ENCODE measurements at places on chromosomes 7 and 10. TPM values are rescaled to one million over a fixed set of nuclear protein-coding genes. Genes with fewer than 3 reads are reported as not detected.

Gene COX15
- 32.2 TPM for total RNA-seq

Gene IKZF1
- total RNA-seq, result 21.4 TPM

DNA sequence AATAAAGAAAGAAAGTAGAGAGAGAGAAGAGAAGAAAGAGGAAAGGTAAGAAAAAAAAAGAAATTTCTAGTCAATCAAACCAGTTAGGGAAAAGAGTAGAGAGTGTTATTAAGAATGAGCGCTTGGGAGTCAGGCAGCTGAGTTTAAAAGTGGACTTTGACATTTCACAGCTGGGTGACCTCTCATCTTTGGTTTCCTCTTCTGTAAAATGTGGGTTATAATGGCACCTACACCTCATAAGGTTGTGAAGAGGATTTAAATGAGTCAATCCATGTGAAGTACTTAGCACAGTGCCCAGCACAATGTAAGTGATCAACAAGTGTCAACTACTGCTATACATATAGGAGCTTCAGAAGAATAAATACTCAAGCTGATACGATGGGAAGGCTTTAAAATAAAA lies 12.2 kb downstream of the HOXA1 start:
- peaks cover 13% of the 10 kb centered on the region for H3K27me3 ChIP-seq
- no peaks in the 10 kb centered on the region for H3K36me3 ChIP-seq
- no peak overlapping the region for H3K27ac ChIP-seq
- H3K4me3 ChIP-seq, result no peak overlapping the region
- DNase-seq, result no peak

- no peak overlapping the region for H3K4me3 ChIP-seq
- no peak overlapping the region for H3K27ac ChIP-seq
- no peaks in the 10 kb centered on the region for H3K27me3 ChIP-seq
- DNase-seq, result no peak
Observed at GRCh38 chr7:157937406-157937805, 600.6 kb downstream of the DNAJB6 start.

DNA sequence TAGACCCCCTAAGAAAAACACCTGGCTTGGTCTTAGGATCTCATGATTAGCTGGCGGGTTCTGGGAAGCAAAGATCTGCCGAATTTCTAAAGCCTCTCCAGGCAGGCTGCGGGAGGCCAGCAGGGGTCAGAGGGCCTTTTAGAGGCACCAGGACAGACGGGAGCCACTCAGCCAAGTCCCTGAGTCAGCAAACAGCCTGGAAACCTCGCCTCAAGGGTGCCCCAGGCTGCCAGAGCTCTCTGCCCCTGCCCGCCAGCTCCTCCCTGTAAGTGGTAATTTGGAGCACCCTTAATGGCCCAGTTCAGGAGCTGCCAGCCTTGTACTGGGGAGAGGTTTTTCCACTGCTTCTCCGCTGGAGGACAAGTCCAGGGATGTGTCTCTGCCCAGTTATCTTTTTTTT lies 88.7 kb downstream of the HIP1 start:
- no peaks in the 10 kb centered on the region for H3K36me3 ChIP-seq
- H3K27ac ChIP-seq, result peak overlapping the region; percentile 62
- no peak overlapping the region for H3K4me3 ChIP-seq
- no peak for DNase-seq

- no peaks in the 10 kb centered on the region for H3K27me3 ChIP-seq
- H3K36me3 ChIP-seq, result no peaks in the 10 kb centered on the region
- no peak overlapping the region for H3K4me3 ChIP-seq
- H3K27ac ChIP-seq, result no peak overlapping the region
- DNase-seq, result no peak
Observed at GRCh38 chr7:32459788-32460187, 30.4 kb downstream of the LSM5 start.

Gene PDE1C
- total RNA-seq, result 18.7 TPM

- no peak overlapping the region for H3K27ac ChIP-seq
- H3K27me3 ChIP-seq, result no peaks in the 10 kb centered on the region
- no peak for DNase-seq
- peaks cover 4% of the 10 kb centered on the region for H3K36me3 ChIP-seq
Observed at GRCh38 chr10:1104971-1105370, 48.8 kb downstream of the WDR37 start.

DNA sequence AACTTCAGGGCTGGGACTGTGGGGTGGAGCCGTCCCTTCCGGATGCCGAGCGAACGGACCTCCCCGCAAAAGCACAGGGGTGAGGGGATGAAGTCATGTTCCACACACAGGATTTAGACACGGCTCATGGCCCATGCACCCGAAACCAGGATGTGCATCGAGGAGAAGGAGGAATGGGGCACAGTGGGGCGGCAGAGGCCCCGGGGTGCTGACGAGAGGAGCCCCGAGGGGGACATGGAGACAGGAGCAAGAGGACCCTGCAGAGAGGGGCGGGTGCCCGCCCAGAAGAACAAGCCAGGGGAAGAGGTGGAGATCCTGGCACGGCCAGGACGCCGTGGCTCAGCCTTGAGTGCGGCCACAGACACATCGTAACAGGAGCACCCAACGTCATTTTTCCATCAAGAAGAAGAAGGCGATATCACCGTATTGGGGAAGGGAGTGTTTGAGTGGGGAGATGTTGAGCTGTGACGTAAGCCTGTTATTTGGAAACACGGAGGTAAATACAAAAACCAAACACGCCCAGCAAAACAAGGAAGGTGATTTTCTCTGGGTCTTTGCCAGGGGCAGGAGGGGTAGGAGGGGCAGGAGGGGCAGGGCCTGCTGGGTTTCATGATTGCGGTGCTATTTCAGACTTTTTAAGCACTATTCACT lies 25.3 kb upstream of the FOXL3 start:
- H3K27ac ChIP-seq, result peak overlapping the region; percentile 74
- DNase-seq, result peak; percentile 43
- peaks cover 15% of the 10 kb centered on the region for H3K36me3 ChIP-seq
- no peaks in the 10 kb centered on the region for H3K4me1 ChIP-seq
- H3K4me3 ChIP-seq, result peak overlapping the region; percentile 29
- no peaks in the 10 kb centered on the region for H3K27me3 ChIP-seq

DNA sequence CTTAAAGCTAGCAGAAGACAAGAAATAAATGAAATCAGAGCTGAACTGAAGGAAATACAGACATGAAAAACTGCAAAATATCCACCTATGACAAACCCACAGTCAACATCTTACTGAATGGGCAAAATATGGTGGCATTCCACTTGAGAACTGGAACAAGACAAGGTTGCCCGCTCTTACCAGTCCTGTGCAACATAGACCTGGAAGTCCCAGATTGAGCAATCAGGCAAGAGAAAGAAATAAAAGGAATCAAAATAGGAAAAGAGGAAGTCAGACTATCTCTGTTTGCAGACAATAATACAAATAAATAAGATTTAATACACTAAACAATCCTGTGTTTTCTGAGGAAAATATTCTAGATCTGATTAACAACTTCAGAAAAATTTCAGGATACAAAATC lies 570.5 kb upstream of the SEMA3D start:
- no peak overlapping the region for H3K4me3 ChIP-seq
- no peak overlapping the region for H3K27ac ChIP-seq
- H3K36me3 ChIP-seq, result no peaks in the 10 kb centered on the region
- no peak for DNase-seq
- H3K4me1 ChIP-seq, result no peaks in the 10 kb centered on the region

DNA sequence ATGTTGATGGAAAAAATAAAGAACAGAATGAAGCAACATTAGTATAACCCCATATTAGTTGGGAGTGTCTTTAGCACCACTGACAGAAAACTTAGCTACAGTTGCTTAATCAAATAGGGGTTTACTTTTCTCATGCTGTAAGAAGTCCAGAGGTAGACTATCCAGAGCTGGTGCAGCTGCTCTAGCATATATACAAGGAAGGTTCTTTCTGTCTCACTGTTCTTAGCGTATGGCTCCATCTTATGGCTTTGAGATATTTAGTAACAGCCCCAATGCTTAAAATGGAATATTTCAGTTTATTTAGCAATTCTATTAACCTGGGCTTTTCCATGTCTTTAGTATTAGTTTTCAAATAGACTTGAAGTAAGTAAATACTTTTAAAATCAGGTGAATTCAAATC lies 15.2 kb upstream of the WNT2 start:
- H3K4me3 ChIP-seq, result no peak overlapping the region
- no peaks in the 10 kb centered on the region for H3K27me3 ChIP-seq
- H3K36me3 ChIP-seq, result no peaks in the 10 kb centered on the region
- no peaks in the 10 kb centered on the region for H3K4me1 ChIP-seq
- DNase-seq, result no peak

GRCh38 chr10:18610517-18610916 lies 40.9 kb downstream of the NSUN6 start:
- DNase-seq, result no peak
- no peaks in the 10 kb centered on the region for H3K4me1 ChIP-seq
- H3K27ac ChIP-seq, result peak overlapping the region; percentile 43
- no peaks in the 10 kb centered on the region for H3K36me3 ChIP-seq
- H3K27me3 ChIP-seq, result no peaks in the 10 kb centered on the region

- no peak overlapping the region for H3K27ac ChIP-seq
- H3K4me1 ChIP-seq, result peaks cover 12% of the 10 kb centered on the region
- no peak for DNase-seq
- no peaks in the 10 kb centered on the region for H3K27me3 ChIP-seq
- H3K36me3 ChIP-seq, result no peaks in the 10 kb centered on the region
Observed at GRCh38 chr7:131096267-131096927, 231.3 kb upstream of the MKLN1 start.

Gene FAM241B
- total RNA-seq, result 8.5 TPM

- no peaks in the 10 kb centered on the region for H3K36me3 ChIP-seq
- no peaks in the 10 kb centered on the region for H3K27me3 ChIP-seq
- H3K4me3 ChIP-seq, result no peak overlapping the region
- no peak for DNase-seq
- H3K27ac ChIP-seq, result no peak overlapping the region
- no peaks in the 10 kb centered on the region for H3K4me1 ChIP-seq
Observed at GRCh38 chr10:60197206-60197605, 192.5 kb downstream of the ANK3 start.

Gene LRRC61
- total RNA-seq, result 8.0 TPM

DNA sequence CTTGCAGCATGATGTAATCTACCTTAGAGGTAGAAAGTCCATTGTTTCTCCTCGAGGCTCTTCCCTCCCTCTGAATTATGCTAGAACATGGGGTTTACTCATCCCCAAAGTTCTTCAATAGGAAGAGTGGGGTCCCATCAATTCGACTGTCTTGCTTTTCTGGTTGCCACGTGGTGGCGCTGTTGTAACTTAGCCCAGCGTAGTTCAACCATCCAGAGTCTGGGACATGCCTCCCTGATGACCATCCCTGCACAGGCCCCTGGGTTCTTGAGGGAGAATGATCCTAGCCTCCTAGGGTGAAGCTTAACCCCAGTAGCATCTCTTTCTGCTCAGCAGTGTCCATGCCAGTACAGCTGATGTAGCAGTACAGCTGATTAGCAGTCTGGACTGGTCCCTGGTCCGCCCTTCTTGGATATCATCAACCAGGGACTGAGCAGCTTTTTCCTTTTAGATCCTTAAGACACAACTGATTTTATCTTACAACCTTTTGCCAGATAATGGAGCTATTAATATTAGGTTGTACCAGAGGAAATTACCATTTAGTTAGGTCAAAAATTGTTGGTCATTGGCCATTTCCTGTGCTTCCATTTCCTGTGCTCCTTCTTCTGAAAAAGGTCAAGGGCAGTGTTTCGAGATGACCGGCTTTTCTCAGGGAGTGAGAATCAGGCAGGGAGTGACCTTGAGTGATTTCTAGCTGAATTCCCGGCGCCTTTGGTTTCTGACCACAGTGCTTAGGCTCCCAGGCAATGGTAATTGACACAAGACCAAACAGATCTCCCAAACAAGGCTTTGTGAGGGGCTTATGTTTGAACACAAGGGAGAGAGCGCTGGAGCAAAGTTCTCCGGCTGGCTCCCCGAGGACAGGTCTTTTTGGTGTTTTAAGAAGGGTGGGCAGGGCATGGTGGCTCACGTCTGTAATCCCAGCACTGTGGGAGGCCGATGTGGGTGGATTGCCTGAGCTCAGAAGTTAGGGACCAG lies 65.4 kb downstream of the TACC2 start:
- peak; percentile 60 for DNase-seq
- no peaks in the 10 kb centered on the region for H3K27me3 ChIP-seq
- no peaks in the 10 kb centered on the region for H3K36me3 ChIP-seq

Gene ADAM22
- total RNA-seq, result 2.3 TPM

GRCh38 chr10:78186572-78186971 lies 152.9 kb downstream of the RPS24 start:
- no peak for DNase-seq
- no peaks in the 10 kb centered on the region for H3K36me3 ChIP-seq
- no peaks in the 10 kb centered on the region for H3K4me1 ChIP-seq
- no peaks in the 10 kb centered on the region for H3K27me3 ChIP-seq

DNA sequence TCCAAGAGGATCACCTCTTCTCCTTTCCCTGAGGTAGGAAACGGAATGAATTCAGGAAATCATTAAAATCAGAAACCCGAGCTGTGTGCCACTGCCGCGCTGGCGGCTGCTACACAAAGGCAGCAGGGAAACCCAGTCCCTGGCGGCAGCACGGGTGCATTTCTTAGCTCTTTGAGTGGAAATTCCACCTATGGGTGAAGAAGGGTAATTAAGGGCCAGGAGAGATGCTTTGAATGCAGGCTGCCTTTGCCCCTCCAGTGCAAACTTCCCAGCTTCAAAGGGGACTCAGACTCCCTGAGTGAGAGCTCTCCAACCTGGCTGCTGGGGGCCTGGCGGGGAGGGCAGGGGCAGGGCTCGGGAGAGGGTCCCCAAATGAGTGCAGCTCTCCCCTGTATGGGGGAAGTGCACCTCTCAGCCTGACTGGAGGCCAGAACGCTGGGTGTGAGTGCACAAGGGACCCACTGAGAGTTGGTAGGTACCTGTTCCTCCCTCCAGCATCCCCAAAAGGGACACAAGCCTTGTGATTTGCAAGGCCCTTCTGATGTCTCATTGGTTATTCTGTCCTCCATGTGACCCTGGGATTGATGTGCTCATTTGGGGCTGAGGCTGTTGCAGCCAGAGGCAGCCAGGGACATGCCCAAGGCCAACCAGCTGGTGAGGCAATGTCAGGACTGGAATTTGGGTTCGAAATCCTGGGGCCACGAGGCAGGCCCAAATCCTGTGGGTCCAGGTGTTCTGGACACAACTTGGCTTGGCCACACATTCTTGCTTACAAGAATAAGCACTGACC lies 16.3 kb upstream of the ZMIZ1 start:
- no peak overlapping the region for H3K27ac ChIP-seq
- no peaks in the 10 kb centered on the region for H3K27me3 ChIP-seq
- DNase-seq, result peak; percentile 43
- no peaks in the 10 kb centered on the region for H3K4me1 ChIP-seq
- no peaks in the 10 kb centered on the region for H3K36me3 ChIP-seq

Gene CRTAC1
- total RNA-seq, result 1.6 TPM

GRCh38 chr10:44990302-44990655 lies 10.4 kb upstream of the ZNF22 start:
- H3K4me3 ChIP-seq, result no peak overlapping the region
- no peaks in the 10 kb centered on the region for H3K36me3 ChIP-seq
- H3K4me1 ChIP-seq, result peaks cover 2% of the 10 kb centered on the region
- DNase-seq, result no peak
- no peaks in the 10 kb centered on the region for H3K27me3 ChIP-seq

Gene PSAP
- total RNA-seq, result 1,873 TPM

GRCh38 chr7:8581842-8582241 lies 148.4 kb downstream of the NXPH1 start:
- H3K36me3 ChIP-seq, result no peaks in the 10 kb centered on the region
- H3K27ac ChIP-seq, result no peak overlapping the region
- no peak overlapping the region for H3K4me3 ChIP-seq

- H3K27ac ChIP-seq, result no peak overlapping the region
- no peaks in the 10 kb centered on the region for H3K4me1 ChIP-seq
- H3K4me3 ChIP-seq, result no peak overlapping the region
- no peaks in the 10 kb centered on the region for H3K27me3 ChIP-seq
- H3K36me3 ChIP-seq, result no peaks in the 10 kb centered on the region
Observed at GRCh38 chr7:39702133-39702532, 78.8 kb downstream of the RALA start.

GRCh38 chr10:132743925-132744490 lies 41.9 kb downstream of the NKX6-2 start:
- H3K4me1 ChIP-seq, result no peaks in the 10 kb centered on the region
- no peaks in the 10 kb centered on the region for H3K27me3 ChIP-seq
- no peak overlapping the region for H3K27ac ChIP-seq
- no peak overlapping the region for H3K4me3 ChIP-seq

Gene SLC13A1
- total RNA-seq, result not detected

Measured in breast epithelium (tissue), 4 donors.